Left ventricle myocardium inferior (tissue), 1 donor: ENCODE measurements at places on chromosomes 1 and 21. TPM values are rescaled to one million over a fixed set of nuclear protein-coding genes. Genes with fewer than 3 reads are reported as not detected.

FCRL6 gene
- 0.33 TPM for total RNA-seq

RAP1GAP gene
- total RNA-seq: 6.2 TPM

NPPA gene
- total RNA-seq: 1,100 TPM

TPM3 gene
- total RNA-seq: 161 TPM

C1orf116 gene
- 0.74 TPM for total RNA-seq

KCNK2 gene
- total RNA-seq: 0.08 TPM

OR2L8 gene
- not detected for total RNA-seq

KCNK1 gene
- 25.2 TPM for total RNA-seq

SH2D1B gene
- 0.11 TPM for total RNA-seq

TAL1 gene
- total RNA-seq: 4.3 TPM

GRCh38 chr1:183514235-183514634 is 41.9 kb downstream of the SMG7 start:
- peaks cover 41% of the 10 kb centered on the region for H3K4me1 ChIP-seq
- H3K36me3 ChIP-seq: peaks cover 33% of the 10 kb centered on the region
- H3K4me3 ChIP-seq: no peak overlapping the region
- H3K27me3 ChIP-seq: no peaks in the 10 kb centered on the region

DNA sequence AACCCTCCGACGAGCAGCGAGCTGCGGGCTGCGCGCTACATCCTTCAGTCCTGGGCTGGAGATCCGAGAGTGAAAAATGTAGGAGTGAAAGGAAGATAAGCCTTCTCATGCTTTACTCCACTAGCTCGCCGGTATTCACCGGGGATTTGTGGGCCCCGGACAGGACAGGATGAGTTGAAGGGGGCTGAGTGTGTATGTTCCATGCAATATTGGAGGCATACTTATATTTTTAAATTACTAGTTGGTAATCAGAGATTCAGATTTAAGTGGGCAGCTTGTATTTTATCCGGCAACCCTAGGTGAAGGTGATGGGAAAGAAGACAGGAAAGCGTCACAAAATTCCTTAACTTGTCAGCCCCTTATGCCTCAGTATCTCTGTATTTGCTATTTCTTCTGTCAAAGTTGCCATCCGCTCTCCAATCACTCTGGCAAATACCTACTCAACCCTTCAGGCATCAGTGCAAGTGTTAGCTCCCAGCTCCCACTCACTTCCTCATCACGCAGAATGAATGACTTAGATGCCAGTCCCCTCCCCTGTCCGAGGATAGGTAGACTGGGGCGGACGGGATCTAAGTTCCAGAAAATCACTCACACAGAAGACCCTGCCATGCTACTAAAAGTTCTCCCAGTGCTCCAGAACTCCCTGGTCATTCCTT is 503 bp upstream of the PIGM start:
- no peaks in the 10 kb centered on the region for H3K27me3 ChIP-seq
- no peaks in the 10 kb centered on the region for H3K36me3 ChIP-seq
- DNase-seq: no peak
- H3K4me3 ChIP-seq: peak overlapping the region; percentile 92

DNA sequence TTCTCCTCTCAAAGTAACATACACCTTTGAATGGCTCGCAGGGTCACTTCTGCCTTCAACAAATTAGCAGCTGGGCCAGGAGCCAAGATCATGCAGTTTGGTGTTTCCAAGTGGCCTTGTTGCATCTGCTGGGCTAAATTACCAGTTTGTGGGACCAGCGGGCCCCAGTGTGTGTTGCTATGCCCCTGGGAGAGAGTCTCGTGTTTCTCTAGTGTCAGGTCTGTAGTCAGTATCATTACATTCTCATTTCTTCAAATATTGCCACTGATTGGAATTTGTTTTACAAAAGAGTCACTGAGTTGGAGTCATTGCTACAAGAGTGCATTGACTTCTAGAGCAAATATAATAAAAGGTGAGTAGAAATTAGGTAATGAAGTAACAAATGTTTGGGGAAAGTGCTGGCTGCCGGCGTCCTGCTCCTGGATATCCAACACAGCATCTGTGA is 35.5 kb downstream of the RHOU start:
- no peaks in the 10 kb centered on the region for H3K4me1 ChIP-seq
- no peak overlapping the region for H3K4me3 ChIP-seq
- no peaks in the 10 kb centered on the region for H3K36me3 ChIP-seq
- no peak for DNase-seq
- no peak overlapping the region for H3K27ac ChIP-seq

GRCh38 chr1:56436296-56436695 is 143.1 kb downstream of the PLPP3 start:
- no peak overlapping the region for H3K4me3 ChIP-seq
- H3K27me3 ChIP-seq: no peaks in the 10 kb centered on the region
- H3K36me3 ChIP-seq: no peaks in the 10 kb centered on the region
- peaks cover 78% of the 10 kb centered on the region for H3K4me1 ChIP-seq
- no peak for DNase-seq

DNA sequence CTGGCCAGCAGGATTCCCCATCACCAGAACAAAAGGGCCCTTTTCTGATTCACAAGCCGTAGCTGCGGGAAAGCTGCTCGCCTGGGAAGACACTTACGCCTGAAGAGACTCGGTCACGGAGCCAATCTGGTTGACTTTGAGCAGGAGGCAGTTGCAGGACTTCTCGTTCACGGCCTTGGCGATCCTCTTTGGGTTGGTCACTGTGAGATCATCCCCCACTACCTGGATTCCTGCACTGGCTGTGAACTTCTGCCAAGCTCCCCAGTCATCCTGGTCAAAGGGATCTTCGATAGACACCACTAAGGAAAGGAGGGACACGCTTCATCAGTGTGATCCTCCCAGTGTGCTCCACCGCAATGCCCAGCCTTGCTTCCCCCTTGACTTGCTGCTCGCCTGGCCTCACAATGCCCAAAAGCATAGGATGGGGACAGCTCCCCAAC is 14.7 kb downstream of the ENO1 start:
- no peak overlapping the region for H3K27ac ChIP-seq
- peaks cover 90% of the 10 kb centered on the region for H3K36me3 ChIP-seq
- no peaks in the 10 kb centered on the region for H3K27me3 ChIP-seq

- no peaks in the 10 kb centered on the region for H3K27me3 ChIP-seq
- H3K4me1 ChIP-seq: peaks cover 2% of the 10 kb centered on the region
- H3K27ac ChIP-seq: no peak overlapping the region
- DNase-seq: no peak
- no peaks in the 10 kb centered on the region for H3K36me3 ChIP-seq
Measured at GRCh38 chr1:220726634-220727033, 21.5 kb upstream of the MTARC2 start.

DNA sequence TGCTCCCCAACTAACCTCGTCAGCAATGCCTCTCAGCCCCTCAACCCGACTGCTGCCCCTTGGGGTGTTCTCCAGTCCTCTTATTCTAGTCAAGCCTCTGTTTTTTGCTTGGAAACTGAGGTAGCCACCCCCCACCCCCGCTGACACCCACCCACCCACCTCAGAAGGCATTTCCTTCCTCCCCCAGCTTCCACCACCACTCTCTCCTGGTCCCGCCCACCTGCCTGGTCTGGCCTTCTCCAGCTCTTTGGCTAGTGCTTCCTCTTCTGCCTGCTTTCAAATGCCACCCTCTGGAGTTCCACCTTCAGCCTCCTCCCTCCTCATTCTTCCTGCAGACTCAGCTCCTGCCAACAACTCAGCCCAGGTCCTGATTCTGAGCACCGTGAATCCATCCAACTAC is 35.3 kb downstream of the OLFML2B start:
- H3K4me1 ChIP-seq: no peaks in the 10 kb centered on the region
- DNase-seq: no peak
- peaks cover 6% of the 10 kb centered on the region for H3K36me3 ChIP-seq
- H3K4me3 ChIP-seq: no peak overlapping the region
- no peaks in the 10 kb centered on the region for H3K27me3 ChIP-seq

- H3K27me3 ChIP-seq: no peaks in the 10 kb centered on the region
- peak overlapping the region; percentile 12 for H3K27ac ChIP-seq
- H3K4me3 ChIP-seq: peak overlapping the region; percentile 10
- H3K4me1 ChIP-seq: peaks cover 32% of the 10 kb centered on the region
Measured at GRCh38 chr1:174190691-174191199, 31.4 kb downstream of the RABGAP1L start.

DNA sequence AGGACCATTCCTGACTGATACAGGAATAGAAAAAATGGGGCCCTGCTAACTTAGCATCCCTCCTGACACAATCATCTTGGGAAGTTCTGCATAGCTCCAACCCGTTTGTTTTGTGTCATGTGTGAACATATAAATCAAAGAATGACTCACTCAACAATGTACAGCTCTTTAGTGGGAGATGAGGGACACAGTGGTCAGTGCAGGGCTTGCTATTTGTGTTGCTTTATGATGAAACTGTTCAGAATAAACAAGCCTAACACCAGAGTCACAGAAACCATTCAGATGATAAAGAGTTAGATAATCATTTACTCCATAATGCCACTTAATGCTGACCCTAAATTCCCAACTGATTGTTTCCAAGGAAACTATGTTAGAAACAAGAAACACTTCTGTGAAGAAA is 154.2 kb upstream of the ZNHIT6 start:
- H3K36me3 ChIP-seq: no peaks in the 10 kb centered on the region
- H3K27ac ChIP-seq: no peak overlapping the region
- H3K4me1 ChIP-seq: no peaks in the 10 kb centered on the region
- DNase-seq: no peak

- peaks cover 22% of the 10 kb centered on the region for H3K36me3 ChIP-seq
- peak overlapping the region; percentile 84 for H3K4me3 ChIP-seq
- no peak for DNase-seq
- peaks cover 61% of the 10 kb centered on the region for H3K4me1 ChIP-seq
- peak overlapping the region; percentile 99 for H3K27ac ChIP-seq
- no peaks in the 10 kb centered on the region for H3K27me3 ChIP-seq
Measured at GRCh38 chr1:85582687-85583591, 2.4 kb downstream of the CCN1 start.

GRCh38 chr1:109485001-109485400 is 1.3 kb downstream of the ATXN7L2 start:
- peaks cover 23% of the 10 kb centered on the region for H3K4me1 ChIP-seq
- no peaks in the 10 kb centered on the region for H3K27me3 ChIP-seq
- H3K4me3 ChIP-seq: peak overlapping the region; percentile 79
- no peak overlapping the region for H3K27ac ChIP-seq

GRCh38 chr1:21384620-21385019 is 55.3 kb upstream of the NBPF3 start:
- no peaks in the 10 kb centered on the region for H3K36me3 ChIP-seq
- H3K27me3 ChIP-seq: peaks cover 27% of the 10 kb centered on the region
- no peak overlapping the region for H3K4me3 ChIP-seq
- no peak overlapping the region for H3K27ac ChIP-seq

DNA sequence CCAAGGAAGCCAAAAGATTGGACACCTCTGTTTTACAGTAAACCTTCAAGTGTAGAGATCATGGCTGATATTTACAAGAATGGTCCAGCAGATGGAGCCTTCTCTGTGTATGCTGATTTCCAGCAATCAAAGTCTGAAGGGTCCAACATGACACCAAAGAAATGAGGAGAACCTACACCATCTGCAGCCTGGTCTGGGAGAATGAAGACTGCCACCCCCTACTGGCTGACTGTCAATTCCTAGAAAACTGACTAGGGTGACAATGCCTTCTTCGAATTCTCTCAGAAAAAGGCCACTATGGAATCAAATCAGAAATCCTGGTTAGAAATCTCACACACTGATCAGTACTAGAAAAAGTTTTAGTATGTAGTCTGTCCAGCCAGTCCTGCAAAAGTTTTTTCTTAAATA is 83.3 kb downstream of the CDC42BPA start:
- DNase-seq: no peak
- no peaks in the 10 kb centered on the region for H3K27me3 ChIP-seq
- H3K4me1 ChIP-seq: peaks cover 34% of the 10 kb centered on the region
- no peaks in the 10 kb centered on the region for H3K36me3 ChIP-seq

DNA sequence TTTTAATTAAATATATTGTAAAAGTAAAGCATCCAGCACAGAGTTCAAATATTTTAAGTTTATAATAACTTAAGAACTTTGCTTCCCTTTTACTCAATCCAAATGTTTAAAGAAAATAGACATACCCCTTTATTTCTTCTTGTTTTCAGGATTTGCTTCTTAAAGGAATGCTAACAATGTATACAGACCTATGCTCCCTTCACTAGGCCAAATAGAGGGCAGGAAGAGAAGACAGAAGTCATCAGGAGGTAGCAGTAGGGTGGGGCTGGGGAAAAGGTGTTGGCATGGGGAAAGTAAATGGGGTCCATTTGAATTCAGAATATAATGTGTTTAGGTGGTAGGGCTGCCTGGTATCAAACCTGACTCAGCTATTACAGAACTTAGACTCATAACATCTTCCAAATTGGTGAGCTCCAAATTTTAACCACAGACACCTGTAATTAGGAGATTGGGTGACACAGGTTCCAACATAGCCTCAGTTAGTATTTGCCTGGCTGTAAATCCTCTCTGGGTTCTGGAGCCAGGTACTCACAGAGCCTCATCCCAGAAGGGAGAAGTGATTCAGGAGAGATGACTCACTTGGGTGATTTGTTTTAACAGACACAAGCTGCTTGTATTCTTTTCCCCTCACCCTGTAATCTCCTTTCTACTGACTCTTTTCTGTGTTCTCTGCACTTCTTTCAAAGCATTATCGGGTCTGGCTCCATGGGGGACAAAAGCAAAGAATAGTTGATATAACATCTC is 60.1 kb upstream of the DUSP10 start:
- H3K4me1 ChIP-seq: no peaks in the 10 kb centered on the region
- H3K27me3 ChIP-seq: no peaks in the 10 kb centered on the region
- no peak overlapping the region for H3K4me3 ChIP-seq
- no peak overlapping the region for H3K27ac ChIP-seq
- no peak for DNase-seq
- H3K36me3 ChIP-seq: no peaks in the 10 kb centered on the region

GRCh38 chr1:169526120-169526832 is 40.5 kb upstream of the SLC19A2 start:
- no peak overlapping the region for H3K27ac ChIP-seq
- no peak overlapping the region for H3K4me3 ChIP-seq
- no peak for DNase-seq
- no peaks in the 10 kb centered on the region for H3K36me3 ChIP-seq
- no peaks in the 10 kb centered on the region for H3K27me3 ChIP-seq

GRCh38 chr1:115429884-115430283 is 91.8 kb upstream of the NGF start:
- no peaks in the 10 kb centered on the region for H3K36me3 ChIP-seq
- H3K27me3 ChIP-seq: peaks cover 5% of the 10 kb centered on the region
- DNase-seq: no peak
- H3K4me3 ChIP-seq: no peak overlapping the region
- H3K27ac ChIP-seq: no peak overlapping the region
- H3K4me1 ChIP-seq: peaks cover 10% of the 10 kb centered on the region

DNA sequence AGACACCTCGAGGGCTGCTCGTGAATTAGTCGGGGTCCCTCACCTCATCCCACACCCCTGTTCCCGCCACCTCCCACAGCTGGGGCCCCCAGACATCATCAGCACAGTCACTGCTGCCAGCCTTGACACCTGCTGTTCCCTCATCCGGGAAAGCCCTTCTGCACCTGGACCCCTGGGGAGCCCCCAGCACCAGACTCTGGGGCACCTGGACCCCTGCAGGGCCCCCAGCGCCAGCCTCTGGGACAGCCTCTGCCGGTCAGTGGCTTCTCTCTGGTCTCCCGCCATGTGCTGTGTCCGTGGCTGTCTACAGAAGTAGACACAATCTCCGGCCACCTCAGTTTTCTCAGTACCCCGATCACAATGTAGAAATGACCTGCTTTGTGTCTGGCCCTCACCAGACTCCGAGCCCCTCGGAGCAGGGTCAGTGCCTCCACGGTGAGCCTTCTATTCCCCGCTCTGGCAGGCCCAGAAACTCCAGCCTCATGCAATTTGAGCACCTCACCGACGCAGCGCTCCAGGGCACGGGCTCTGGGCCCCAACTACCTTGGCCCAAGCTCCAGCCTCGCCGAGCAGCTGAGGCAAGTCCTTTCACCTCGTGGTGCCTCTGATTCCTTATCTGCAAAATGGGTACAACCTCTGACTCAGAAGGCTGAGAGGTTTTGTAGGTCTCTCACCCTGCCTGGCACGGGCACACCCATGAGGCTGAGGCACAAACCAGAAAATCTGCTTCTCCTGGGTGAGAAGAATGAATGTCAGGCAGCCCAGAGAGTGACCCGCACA is 84.7 kb downstream of the RIPK4 start:
- no peak overlapping the region for H3K4me3 ChIP-seq
- DNase-seq: no peak
- H3K4me1 ChIP-seq: peaks cover 12% of the 10 kb centered on the region
- H3K27me3 ChIP-seq: peaks cover 23% of the 10 kb centered on the region
